ENCODE measurements at places on chromosomes 13 and 19.

DNA sequence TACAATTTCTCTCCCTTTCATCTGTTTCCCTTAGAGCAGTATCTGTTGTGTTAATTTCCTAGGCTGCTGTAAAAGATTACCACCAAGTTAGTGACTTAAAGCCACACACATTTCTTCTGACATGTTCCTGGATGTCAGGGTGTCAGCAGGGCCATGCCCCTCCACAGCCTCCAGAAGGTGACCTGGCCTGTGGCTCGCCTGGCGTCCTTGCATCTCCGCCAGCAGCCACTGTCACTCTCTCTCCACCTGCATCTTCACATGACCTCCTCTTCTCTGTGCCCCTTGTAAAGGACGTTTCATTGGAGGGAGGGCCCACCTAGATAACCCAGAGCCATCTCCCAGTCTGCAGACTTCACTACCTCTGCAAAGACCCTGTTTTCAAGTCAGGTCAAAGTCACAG lies 61.3 kb downstream of the SLC7A9 start:
- no peak for DNase-seq

DNA sequence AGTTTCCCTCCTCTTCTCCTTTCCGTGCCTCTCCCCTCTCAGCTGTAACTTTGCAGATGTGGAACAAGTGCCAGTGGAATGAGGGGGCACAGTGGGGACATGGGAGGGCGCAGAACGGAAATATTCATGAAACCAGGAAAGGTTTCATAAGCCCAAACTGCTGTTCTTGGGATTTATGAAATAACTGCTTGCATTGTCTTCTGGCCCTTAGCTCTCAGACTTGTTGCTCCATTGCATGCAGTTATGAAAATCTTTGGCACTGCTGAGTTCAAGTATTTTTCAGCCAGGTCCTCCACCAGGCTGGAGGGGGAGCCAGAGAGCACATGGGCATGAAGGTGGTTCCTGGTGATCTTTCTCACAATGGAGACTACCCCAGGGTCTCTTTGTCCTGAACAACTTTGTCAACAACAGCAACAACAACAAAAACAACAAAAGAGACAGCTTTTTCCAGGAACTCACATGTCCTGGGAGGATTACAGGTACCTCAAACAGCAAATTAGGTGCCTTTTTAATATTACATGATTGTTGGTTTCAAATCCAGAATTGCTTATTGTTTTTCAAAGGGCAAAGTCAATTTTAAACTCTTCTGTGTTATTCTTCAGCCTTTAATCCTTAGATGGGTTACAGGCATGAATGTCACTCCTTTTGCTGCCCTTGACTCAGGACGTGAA lies 1.5 kb downstream of the RGCC start:
- DNase-seq: no peak

DNA sequence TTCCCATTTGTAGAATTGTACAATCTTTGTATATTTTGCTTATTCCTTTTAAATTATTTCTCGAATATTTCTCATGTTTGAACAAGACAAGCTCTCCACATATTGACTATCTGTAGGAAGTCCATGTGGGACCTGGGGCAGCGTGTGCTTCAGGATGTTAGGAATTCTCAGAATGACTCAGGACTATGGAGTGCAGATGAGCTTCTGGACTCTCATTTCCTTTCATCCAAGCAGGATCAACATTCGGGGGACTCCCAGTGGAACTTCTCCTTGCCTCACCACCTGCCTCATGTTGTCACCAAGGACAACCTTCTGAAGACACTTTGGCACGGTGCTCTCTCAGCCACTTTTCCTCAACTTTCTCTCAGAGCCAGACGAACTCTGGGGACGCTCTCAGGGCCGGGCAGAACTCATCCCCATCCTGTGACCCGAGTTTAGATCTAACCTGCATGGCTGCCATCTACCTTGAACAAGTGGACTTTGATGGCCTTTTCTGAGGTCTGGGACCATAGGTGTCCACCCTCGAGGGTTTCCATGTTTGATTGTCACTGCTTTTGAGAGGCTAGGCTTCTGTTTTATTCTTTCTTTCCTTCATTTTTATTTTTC lies 441.7 kb downstream of the IRS2 start:
- no peak for DNase-seq

- DNase-seq: no peak
These were observed 1.8 kb downstream of the MBD3 start for GRCh38 chr19:1590641-1591397.

DNA sequence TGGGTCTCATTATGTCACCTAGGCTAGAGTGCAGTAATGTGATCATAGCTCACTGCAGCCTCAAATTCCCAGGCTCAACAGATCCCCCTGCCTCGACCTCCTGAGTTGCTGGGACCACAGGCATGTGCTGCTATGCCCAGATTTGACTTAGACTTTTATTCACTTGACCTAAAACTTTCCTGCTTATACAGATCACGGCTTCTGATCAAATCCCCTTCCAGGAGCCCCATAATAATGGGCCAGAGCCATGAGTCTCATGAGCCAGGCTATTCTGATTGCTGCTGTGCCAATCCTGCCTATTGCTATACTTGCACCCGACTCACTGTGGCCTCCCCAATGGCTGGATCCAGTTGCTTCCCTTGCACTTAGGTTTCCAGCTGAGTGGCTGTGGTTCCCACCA lies 42.0 kb downstream of the C1QTNF9 start:
- DNase-seq: no peak

- DNase-seq: no peak
These were observed 17.7 kb downstream of the TMEM272 start for GRCh38 chr13:51827254-51827653.

DNA sequence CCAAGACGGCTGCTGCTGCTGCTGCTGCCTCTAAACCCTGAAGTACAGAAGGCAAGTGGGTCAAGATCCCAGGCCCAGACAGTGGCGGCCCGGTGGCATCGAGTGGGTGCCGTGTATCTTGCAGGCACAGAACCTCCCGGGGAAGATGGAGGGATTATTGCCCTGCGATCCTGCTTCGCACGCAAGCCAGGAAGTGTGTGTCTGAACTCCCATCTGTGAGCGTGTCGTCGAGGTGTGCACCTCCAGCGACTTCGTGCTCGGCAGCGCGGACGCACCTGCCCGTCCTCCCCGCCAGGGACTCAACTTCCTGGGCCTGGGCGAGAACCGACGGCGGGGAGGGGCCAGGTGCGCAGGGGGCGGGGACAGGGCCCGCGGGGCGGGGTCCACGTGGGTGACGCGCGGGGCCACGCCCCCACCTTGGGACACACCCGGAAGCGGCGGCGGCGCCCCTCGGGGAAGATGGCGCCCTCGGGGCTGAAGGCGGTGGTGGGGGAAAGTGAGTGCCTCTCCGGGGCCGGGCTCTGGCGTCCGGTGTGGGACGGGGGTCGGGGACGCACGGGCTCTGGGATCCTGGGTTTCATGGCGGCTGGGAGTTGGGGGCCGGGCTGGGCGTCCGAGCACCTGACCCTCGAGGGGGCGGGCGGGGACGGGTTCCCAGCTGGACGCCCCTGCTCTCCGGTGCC lies at the start of gene STXBP2:
STXBP2 (plus strand) TSS at position 420 of the 683 bp plus-strand sequence; CDS start at position 460, 40 bp downstream.
- no peak for DNase-seq

- DNase-seq: no peak
These were observed 33.6 kb upstream of the FFAR2 start for GRCh38 chr19:35414442-35414841.

DNA sequence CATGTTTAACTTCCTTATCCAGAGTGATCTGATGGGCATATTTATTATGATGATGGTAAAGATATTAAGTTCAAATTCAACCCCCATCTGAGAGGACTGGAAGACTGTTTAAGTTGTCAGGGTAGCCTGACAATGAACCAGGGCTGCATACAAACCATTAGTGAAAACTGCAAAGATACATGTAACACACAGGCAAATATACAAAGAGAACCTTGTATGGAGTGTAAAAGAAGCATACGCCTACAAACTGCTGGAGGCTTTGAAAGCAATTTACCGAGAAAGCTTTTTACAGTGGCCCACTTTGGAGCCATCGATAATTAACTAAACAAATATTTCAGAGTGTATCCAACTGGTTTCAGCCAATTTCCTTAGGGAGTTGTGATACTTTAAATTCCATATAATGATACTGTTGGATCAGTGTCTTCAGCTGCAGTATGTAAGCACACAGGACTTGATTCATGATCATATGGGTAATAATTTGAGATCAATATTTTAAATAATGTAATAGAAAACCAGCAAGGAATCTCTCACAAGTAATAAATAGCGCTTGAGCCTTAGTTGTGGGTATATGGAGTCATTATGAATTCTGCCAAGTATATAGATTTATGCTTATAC lies 231.5 kb upstream of the SPRY2 start:
- DNase-seq: no peak

- no peak for DNase-seq
These were observed 74.7 kb upstream of the MCF2L start for GRCh38 chr13:112894423-112894672.

DNA sequence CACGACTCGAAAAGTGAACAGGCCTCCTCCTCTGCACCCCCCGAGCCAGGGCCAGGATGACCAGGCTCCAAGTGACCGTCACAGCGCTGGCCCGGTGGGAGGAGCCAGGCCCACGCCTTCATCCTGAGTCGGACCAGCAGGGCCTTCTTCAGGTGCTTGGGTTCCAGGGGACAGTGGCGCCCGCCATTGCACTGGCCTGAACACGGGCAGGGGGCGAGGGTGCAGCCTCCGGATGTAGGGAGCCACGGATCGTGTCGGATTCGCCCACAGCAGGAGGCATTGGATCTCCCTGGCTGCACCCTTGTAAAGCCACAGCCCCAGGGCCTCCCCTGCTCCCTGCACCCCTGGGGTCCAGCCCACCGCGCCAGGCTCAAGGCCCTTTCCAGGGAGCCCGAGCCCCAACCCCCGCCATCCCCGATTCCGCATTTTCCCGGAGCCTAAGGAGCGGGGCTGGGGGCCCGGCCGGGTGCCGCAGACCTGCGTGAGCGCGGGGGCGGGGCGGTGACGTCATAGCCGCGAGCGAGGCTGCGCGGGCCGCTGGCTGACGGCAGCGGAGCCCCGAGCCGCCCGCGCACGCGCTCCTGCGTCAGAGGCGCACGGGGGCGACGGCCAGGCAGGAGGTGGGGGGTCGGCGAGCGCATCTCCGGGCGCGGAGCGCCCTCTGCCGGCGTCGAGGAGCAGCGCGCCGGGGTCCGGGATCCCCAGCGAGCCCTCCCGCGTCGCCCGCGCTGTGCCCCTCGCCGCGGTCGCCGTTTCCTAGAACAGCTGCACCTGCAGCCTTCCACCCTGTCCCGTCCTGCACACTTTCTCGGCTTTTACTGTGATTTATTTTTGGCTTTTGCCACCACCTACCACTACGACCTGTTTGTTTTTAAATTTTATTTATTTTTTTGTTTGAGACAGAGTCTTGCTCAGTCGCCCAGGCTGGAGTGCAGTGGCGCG lies 1.5 kb upstream of the ATP5F1D start:
- no peak for DNase-seq

GRCh38 chr19:41945135-41945766 lies 13.9 kb downstream of the RABAC1 start:
- DNase-seq: no peak

- no peak for DNase-seq
These were observed 935 bp downstream of the CRB3 start for GRCh38 chr19:6465006-6465405.

DNA sequence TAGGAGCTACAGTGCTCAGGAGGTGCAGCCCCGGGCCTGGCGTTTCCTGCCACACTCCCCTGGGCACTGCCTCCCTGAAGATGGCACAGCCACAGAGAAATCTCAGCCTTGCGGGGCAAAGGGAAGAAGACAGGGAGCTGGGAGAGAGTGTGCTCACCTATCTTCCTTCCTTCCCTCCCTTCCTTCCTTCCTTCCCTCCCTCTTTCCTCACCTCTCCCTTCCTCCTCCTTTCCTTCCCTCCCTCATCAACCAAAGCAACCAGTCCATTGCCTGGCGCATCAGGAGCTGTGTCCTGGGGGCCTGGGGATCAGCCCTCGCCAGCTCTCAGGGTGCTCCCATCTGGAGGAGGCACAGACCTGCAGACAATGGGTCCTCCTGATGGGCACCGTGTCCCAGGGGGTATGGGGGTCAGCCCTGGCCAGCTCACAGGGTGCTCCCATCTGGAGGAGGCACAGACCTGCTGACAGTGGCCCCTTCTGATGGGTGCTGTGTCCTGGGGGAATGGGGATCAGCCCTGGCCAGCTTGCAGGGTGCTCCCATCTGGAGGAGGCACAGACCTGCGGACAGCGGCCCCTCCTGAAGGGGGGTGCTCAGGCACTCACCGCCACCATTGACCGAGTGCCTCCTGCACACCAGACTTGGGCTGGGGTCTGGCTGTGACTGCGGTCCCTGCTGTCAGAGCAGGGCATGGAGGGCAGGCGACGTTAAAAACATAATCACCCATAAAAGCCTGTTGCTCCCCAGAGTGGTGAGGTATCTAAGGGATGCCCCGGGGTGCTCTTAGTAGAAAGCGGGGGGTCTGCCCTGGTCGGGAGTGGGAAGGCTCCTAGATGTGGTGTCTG lies 120.2 kb downstream of the URI1 start:
- DNase-seq: no peak

DNA sequence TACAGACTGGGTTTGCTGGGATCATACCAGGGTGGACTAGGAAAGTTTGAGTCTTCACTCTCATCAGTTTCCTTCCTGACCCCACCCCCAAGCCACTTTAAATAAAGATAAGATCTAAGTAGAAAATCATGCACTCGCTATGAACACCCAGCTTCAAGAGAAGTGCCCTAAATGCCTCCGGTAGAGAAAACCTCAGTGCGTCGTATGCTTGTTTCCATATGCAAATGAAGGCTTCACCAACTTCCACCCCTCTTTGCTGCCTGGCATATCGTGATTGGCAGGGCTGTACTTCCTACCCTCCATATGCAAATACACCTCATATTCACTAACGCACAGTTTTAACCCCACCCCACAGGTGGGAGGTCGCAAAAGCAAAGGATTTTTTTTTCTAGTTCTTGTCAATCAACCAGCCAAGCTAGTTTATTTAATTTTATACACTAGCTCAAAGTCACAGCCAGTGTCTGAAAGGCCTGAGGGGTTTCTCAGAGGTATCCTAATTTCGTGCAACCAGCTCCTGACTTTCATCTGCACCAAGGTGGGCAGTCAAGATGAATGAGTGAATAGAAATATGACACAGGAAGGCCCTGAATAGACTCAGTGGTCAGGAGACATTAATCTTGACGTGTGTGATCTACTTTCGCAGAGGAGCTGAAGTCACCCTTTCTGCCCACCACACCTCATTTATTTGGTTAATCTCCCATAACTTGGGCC lies 121.1 kb upstream of the TSHZ3 start:
- DNase-seq: no peak

DNA sequence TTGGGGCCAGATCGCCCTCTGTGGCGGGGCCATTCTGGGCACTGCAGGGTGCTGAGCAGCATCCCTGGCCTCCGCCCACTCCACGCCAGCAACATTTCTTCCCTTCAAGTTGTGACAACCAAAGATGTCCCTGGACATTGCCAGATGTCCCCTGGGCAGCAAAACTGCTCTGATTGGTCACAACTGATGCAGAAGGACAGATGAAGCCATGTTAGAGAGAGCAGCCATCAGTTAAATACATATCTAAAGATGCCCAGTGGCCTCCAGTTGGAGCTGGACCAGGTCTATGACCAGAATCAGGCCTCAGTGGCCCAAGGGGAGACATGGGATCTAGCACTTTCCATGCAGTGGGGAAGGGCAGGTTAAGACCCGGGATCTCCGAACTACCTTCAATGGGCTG lies 125.7 kb downstream of the PTPRS start:
- no peak for DNase-seq
